ENCODE measurements at places on chromosomes 16 and 17.

DNA sequence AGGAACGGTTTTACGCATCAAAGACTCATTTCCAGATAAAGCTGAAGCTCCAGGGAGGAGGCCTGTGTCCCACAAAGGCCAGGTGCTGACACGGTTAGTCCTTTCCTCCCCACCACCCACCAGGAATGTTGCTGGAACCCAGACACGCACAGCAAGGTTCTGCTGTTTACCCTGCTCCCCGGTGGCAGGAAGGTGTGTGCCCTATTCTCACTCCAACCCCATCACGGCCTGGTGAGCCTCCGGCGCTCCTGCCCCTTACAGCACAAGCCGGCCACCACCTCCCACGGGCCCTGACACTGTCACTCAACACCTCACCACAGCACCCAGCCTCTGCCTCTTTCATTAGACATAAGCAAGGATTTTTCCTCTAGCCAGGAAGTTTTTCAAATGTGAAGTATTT is 47.8 kb downstream of the ANKRD11 start:
- DNase-seq: no peak

DNA sequence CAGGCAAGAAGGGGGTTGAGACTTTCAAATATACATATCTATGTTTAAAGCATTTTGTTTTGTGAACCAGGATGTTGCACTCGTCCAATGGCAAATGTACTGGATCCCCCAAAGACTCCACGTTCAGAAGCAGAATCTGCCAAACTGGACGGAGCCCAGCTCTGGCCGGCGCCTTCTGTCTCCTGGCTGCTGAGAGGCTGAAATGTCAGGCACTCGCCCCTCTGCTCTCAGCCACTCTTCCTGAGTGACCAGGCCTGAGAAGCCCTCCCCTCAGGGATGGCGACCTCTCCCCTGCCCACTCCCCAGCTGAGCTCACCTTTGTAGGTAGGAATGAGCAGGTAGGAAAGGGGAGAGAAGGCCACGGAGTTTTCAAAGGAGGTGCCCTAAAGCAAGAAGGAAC is 187.5 kb upstream of the FOXF1 start:
- DNase-seq: no peak

DNA sequence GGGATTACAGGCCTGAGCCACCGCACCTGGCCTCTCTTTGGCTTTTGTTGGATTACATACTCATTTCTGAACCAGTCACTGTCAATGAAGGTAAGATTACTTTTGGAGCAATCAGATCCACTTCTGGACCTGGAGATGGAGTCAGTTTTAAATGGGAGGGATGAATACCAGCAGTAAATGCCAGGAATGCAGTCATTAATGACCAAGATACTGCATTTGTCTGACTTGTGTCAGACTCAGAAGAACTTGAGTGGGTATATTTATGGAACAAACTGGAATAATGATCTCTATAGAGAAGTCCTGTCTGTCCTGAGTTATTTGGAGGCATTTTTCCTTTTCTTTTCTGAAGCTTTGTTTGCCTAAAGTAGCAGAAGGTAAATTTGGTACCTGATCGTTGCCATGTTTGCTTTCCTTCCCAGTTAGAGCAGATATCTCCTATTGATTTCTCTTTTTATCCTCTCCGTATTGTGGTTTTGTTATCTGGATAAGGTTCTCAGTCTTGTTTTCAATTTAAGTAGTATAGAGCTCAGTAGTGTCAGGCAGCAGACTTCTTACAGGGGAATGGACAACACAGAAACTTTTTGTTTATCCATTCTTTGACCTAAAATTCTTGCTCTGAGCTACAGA is 10.7 kb downstream of the NLK start:
- no peak for DNase-seq

DNA sequence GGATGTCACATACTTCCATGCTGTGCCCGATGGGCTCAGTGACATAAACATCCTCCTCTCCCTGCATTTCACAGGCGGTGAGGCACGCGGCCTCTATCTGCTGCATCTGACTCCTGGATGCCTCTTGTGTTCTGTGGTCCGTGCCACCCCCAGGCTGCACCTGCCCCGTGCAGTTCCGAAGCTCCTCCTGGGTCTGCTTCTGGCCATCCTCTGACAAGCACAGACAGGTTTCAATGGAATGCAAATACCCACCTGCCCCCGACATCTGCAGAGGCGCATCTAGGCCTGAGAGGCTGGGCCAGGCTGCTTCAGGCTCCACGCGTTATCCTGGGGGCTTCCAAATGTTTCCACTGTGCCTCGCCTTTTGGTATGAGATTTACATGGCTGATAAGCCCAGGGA is 46.3 kb upstream of the DNAH17 start:
- no peak for DNase-seq

DNA sequence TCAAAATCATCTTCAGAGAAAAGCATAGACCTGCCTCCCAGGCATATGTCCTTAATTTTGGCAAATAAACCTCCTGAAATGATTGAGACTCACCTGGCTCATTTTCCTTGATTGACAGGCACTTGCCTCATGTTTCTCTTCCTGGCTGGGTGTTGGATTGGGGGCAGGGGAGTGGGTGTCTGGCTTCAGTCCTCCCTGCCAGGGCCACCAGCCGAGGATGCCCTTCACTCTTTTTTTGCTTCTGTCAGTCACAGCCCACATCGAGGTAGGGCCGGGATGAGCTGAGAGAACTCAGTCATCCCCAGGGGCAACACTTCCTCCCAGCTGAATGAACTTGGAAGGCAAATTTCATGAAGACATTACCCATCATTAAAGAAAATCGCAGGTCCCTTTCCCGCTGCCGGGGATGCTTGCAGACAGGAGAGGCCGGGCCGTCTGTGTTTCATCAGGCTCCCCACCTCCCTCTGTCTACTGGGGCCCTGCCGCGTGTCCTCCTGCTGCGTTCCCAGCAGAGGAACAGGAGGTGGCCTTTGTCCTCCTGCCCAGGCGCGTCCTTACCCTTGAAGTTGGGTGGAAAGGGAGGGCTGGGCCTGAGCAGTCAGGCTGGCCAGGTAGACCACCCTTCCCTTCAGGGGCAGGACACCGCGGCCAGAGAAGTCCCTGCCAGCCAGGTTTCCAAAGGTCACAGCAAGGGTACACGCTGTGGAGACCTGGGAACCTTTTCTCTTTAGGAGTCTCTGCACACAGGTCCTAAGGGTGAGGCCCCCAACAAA is 11.2 kb upstream of the DNAH17 start:
- DNase-seq: no peak

DNA sequence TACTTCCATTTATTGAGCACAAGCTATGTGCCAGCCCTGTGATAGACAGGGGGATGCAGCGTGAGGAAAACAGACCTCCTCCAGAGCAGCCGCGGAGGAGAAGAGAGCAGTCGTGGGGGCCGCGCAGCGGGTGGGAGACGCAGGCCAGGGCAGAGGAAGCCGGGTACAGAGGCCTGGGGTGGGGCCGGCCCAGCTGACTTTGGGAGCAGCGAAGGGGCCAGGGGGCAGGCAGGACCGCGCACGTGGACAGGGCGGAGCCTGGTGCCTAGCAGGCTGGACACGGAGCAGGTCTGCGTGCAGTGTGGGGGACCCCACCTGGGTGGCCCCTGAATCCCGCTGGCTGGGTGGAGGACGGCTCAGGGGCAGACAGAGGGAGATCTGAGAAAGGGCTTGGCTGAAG is 46.2 kb downstream of the ZFPM1 start:
- no peak for DNase-seq

- no peak for DNase-seq
These were observed 262.3 kb downstream of the KIF2B start for GRCh38 chr17:54085020-54085419.

- no peak for DNase-seq
These were observed 202.2 kb downstream of the CDH8 start for GRCh38 chr16:61834082-61834481.

GRCh38 chr17:71558901-71559300 is 561.9 kb upstream of the SOX9 start:
- no peak for DNase-seq

DNA sequence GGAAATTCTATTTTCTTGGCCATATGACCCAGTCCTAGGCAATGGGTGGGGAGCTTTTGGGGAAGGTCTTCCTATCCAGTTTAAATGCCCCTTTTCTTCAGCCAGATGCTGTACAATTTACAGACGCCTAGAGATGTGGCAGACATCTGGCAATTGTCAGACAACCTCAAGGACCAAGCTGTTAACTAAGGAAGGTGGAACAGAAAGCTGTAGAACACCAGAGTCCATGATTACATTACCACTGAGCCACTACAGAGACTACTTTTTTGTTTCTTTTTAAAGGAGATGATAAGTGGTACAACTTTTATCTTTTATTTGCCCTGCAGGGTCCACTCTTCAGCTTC is 21.1 kb upstream of the CORO6 start:
- DNase-seq: no peak

GRCh38 chr17:71055128-71055527 is 885.8 kb downstream of the KCNJ2 start:
- no peak for DNase-seq

DNA sequence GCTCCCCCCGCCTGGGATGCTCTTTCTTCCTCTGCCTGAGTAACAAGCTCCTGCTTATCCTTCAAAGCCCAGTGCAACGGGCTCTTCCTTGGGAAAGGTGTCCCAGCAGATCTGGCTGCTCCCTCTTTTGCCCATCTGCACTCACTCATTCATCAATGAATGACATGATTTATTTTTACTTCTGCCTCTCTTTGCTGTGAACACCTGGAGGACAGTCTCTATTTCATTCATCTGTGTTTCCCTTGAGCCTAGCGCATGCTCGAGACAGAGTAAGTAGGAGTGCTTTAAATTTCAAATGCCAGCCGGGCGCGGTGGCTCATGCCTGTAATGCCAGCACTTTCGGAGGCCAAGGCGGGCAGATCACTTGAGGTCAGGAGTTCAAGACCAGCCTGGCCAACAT is 22.0 kb upstream of the GINS2 start:
- DNase-seq: no peak

DNA sequence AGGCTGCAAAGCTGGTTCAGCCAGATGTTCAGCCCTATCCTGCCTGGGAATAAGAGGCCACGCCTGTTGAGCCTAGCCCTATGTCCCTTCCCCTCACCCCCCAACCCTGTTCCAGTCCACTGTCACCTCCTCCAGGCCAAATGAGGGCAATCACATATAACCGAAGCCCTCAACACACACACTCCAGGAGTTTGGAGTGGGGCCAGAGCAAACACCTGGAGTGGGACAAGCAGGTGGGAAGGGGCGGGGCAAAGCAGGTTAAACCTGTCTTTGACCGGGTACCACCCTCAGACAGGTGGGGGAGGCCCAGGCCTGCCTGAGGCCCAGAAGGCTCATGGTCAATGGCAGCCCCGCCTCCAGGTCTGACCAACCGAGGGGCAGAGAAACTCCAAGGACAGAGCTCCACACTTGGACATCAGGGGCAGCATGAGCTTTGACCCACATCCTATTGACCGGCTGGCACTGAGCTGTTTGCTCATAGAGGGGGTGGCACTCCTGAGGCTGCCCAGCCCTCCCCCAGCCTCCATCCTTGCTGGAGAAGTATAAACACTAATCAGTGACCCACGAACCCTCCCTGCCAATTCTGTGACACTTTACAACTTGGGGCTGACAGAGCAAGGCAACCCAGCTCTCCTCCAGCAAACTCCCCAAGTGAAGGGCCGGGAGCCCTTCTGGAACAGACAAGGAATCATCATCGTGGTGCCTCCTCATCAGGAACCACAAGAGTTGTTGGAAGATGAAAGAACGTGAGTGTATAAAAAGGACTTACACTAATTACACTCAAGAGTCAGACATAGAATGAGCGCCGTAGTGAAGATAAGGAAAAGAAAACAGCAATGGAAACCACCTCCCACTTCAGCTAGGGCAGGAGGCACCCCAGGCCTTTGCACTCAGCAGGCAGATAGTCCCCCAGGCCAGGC is 1.5 kb downstream of the ESRP2 start:
- no peak for DNase-seq

GRCh38 chr17:67712375-67712774 is 5.4 kb upstream of the NOL11 start:
- no peak for DNase-seq

DNA sequence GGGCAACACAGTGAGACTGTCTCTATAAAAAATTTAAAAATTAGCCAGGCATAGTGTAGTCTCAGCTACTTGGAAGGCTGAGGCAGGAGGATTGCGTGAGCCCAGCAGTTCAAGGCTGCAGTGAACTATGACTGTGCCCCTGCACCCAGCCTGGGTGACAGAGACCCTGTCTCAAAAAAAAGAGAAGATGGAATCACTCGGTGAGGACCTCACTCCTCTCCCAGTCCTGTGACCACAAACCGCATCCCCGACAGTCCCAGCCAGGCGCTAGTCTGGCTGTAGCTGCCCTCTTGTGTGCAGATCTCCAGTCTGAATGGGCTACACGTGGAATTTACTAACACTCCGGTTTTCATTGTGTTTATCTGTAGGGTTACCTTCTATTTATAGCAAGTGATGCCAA is 11.1 kb downstream of the DEXI start:
- DNase-seq: no peak

- DNase-seq: no peak
These were observed 4.2 kb downstream of the CARHSP1 start for GRCh38 chr16:8864480-8865110.

GRCh38 chr17:79624718-79625478 is 14.0 kb upstream of the RBFOX3 start:
- DNase-seq: no peak

DNA sequence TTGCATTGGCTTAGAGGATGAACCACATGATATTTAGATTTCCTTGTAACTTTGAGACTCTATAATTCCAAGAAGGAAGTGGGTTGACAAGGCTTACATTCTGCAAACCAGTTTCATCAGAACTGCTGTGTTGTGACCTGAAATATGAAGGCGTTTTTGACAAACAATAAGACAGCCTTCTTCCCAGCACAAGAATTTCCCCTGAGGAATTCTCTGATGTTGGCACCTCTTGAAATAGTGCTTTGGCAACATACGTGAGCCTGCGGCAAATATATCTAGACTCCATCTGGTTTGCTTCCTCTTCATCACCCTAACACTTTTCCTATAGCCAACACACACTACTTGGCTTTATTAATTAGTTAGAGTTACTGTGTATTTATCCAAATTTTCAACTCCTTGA is 585.5 kb upstream of the SOX9 start:
- no peak for DNase-seq

- no peak for DNase-seq
These were observed 670.1 kb upstream of the C16orf82 start for GRCh38 chr16:26396511-26397235.

GRCh38 chr16:8108991-8109509 is 481.3 kb downstream of the TMEM114 start:
- DNase-seq: no peak

GRCh38 chr16:49620158-49620868 is 235.6 kb downstream of the ZNF423 start:
- DNase-seq: no peak

GRCh38 chr17:70622368-70623260 is 453.3 kb downstream of the KCNJ2 start:
- DNase-seq: no peak

GRCh38 chr16:85376292-85377095 is 236.6 kb upstream of the GSE1 start:
- peak; percentile 80 for DNase-seq

All from cerebellum (tissue), 4 donors.